ENCODE measurements at places on chromosomes 12 and 14.
A peak's percentile ranks its signal among the peaks of the same experiment; 100 is the strongest.

DNA sequence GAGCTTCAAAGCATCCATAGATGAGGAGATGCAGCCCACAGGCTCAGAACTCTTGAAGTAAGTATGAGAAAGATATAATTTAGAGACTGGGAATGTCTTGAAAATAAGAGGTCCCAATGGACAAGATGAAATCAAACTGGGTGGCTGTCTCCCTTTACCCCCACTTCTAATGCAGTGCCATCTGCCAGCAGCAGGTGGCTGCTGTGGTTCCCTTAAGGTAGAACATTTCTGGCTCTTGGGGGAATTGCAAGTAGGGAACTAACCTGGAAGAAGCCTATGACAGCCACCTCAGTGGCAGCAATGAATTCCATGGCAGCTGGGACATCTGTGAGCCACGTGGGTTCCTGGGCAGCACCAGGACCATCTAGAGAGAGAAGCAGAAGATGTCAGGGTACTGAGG lies 648 bp downstream of the ERP27 start:
- no peak for DNase-seq

DNA sequence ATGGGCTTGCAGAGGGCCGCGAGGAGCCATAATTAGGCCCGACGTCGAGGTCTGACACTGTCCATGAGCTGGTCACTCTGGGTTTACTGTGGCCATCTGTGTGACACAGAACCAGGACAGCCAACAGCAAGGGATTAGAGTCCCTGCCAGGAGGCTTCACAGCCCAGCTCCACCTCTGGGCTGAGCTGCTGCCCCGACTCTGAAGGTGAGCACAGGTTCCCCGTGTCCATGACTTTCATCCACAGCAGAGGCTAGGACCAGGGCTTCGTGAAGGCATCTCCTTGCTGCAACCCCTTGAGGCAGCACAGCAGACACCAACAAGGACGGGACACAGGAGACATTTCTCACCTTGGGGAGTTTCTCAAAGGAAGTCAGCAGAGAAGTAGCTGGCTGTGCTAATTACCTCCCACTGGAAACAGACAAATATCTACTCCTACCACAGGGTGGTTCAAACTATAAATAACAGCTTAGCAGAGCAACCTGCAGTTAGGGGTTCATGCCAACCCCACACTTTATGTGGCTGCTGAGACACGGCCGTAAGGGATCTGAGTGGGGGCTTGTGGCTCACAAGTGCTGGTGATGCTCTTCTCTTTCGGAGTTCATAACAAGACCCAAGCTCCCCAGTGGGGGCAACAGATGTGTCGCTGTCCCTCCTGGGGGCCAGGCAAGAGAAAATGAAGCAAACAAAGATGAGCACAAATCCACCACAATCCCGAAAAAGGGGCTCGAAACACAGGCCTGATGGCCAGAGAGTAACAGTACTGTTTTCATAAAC lies 29.2 kb downstream of the ZFYVE21 start:
- DNase-seq: no peak

DNA sequence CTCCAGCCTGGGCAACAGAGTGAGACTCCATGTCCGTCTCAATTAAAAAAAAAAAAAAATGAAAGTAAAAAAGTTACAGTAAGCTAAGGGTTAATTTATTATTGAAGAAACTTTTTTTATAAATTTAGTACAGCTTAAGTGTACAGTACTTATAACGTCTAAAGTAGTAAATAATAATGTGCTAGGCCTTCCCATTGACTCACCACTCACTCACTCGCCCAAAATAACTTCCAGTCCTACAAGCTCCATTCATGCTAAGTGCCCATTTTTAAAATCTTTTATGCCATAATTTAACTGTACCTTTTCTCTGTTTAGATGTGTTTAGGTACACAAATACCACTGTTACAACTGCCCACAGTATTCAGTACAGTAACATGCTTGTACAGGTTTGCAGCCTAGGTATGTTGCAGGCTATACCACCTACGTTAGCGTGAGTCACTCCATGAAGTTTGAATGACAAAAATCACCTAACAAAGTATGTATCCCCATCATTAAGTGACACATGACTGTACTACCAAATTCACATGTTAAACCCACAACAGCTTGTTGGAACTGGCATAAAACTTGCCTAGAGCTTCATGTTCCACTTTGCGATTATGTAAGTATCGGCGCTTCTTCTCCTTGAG lies 10.7 kb downstream of the KANSL2 start:
- DNase-seq: no peak

GRCh38 chr12:78674311-78675090 lies 190.1 kb upstream of the SYT1 start:
- no peak for DNase-seq

DNA sequence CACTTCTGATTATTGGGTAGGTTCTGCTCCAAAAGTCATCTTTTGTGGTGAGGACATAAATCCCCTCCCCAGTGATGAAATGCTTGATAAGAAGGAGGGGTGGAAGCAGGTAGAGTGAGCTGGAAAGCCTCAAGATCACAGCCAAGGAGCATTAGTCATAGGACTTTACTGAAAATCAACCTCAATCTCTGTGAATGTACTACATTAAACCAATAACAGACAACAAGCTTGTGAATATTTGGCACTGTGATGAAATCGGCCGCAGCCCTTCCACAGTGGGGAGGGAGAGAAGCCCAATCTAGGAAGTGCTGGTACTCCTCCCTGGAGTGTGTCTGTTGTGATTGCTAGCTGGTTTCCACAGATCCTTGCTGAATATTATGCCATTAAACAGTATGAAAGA lies 41.2 kb upstream of the PTCSC3 start:
- DNase-seq: no peak

- no peak for DNase-seq
Measured at GRCh38 chr12:17348311-17348710, 741.7 kb downstream of the RERGL start.

DNA sequence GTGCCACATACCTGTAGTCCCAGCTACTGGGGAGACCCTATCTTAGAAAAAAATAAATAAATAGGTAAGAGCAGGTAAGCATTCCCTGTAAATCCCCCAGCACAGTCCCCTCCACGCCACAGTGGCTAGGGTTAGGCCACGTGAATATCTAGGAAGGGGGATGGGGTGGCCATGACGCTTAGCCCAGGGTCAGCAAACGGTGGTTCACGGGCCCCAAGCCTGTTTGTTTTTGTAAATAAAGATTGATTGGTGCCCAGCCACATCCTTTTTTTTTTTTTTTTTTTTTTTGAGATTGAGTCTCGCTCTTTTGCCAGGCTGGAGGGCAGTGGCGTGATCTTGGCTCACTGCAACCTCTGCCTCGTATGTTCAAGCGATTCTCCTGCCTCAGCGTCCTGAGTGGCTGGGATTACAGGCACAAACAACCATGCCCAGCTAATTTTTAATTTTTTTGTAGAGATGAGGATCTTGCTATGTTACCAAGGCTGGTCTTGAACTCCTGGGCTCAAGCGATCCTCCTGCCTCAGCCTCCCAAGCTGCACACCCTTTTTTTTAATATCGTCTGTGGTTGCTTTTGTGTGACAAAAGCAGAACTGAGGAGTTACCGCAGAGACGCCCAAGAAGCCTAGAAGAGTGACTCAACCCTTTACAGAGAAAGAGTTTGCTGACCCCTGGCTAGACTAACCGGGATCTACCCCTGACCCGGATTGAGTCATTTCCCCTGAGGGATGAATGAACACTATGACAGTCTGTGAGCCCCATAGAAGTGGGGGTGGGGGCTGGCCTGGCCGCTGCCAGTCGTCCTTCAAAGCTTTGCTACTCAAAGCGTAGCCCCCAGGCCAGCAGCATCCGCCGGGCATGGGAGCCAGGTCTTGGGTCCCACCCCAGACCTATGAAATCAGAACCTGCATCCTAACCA lies 113.7 kb upstream of the NCOR2 start:
- DNase-seq: peak; percentile 88

DNA sequence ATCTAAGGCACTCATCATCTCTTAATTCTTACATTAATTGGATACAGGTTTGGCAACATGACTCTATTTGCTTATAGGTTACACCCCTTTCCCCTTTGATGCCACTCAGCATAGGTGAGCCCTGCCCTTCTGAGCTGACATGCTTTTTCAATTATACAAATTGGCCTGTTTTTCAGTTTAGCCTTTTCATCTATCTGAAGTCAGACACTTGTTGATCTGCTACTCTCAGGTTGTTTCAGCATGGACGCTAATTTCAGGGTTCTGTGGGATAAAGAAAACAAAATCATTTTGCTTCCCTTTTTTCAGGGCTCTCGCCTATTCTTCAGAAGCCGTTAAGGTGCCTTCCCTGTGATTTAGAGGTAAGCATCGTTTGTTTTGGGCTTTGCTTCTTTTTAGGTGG lies 55.3 kb downstream of the DACT1 start:
- no peak for DNase-seq

- no peak for DNase-seq
Measured at GRCh38 chr14:92529903-92530302, 16.3 kb downstream of the RIN3 start.

GRCh38 chr12:8065991-8066594 lies at the start of gene C3AR1:
Gene C3AR1, minus strand, starts transcription at chr12:8066359. Its CDS starts 6,174 bp downstream, at chr12:8060185.
- DNase-seq: peak; percentile 79

DNA sequence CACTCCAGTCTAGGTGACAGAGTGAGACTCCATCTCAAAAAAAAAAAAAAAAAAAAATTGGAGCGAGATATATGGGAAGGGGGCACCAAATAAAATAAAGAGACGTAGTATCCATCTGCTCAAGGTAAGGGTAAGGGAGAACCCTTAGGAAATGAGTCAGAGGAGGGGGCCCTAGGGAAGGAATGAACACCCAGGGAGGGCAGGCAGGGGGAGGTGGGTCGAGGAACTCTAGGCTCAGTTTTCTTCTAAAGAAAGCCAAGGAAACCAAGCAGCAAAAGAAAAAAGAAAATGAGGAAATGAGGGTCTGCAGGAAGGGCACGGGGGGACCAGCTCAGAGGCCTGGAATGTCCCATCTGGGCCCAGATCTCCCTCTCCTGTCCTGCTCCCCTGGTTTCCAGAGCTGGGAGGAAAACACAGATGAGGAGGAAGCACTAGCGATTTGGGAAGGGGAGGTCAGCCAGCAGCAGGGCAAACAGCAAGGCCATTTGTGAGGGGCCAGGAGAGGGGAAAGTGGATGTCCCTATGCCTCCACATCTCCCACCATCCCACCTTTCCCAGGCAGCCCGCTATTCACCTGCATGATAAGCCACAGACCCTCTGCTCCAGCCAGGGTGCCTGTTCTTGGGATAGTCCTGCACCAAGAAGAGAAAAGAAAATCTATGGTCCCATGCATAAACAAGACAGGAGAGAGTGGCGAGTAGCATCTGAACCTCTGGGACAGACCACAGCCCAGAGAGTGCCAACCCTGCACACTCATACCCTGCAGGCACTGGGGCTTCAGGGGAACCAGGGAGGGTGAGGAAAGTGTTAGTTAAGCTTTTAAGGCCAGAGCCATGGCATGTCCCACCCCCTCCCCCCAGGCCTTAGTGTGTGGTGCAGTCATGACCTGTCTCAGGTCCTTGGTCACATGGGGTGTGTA lies 11.9 kb downstream of the SPRYD3 start:
- DNase-seq: no peak

DNA sequence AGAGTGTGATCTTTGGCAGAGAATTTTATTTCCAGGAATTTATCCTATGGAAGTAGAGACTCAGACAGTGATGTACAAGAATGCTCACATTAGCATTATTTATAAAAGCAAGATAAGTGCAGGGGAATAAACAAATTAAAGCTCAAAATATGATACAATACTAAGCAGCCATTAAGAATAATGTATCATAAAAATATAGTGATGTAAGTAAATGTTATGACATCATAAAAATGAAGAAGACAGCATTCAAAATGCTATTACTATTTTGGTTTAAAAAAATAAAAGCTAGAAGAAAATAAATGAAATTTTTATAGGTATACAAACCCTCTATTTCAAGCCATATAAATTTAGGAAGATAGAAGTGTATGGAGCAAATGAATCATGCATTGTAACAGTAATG lies 17.1 kb downstream of the PLCZ1 start:
- no peak for DNase-seq
